ENCODE measurements at places on chromosomes 11 and 22.

DNA sequence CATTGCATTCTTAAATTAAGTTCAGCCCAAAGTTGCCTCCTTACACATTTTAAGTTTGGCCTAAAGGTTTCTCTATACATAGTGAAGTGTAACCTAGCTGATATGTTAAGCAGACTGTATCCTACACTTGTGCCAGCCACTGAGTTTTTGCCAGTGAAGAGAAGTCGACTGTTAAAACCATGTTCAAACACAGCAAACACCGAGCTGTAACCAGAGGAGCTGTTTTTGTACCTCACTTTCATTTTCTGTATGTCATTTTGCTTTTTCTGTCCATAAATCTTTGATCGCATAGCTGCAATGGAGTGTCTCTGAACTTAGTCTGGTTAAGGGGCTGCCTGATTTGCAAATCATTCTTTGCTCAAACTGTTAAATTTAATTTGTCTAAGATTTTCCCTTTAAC is 403.7 kb downstream of the LUZP2 start:
- DNase-seq: no peak

- DNase-seq: no peak
Observed at GRCh38 chr11:68503792-68504191, 43.2 kb downstream of the PPP6R3 start.

- no peak for DNase-seq
Observed at GRCh38 chr11:110160016-110160415, 66.8 kb downstream of the ZC3H12C start.

GRCh38 chr11:108498816-108499408 is 728 bp upstream of the POGLUT3 start:
- DNase-seq: peak; percentile 14

- no peak for DNase-seq
Observed at GRCh38 chr22:26401726-26402125, 27.3 kb upstream of the ASPHD2 start.

GRCh38 chr22:32695451-32695891 is 106.0 kb upstream of the TIMP3 start:
- no peak for DNase-seq

- DNase-seq: no peak
Observed at GRCh38 chr11:116421529-116422185, 351.1 kb downstream of the BUD13 start.

DNA sequence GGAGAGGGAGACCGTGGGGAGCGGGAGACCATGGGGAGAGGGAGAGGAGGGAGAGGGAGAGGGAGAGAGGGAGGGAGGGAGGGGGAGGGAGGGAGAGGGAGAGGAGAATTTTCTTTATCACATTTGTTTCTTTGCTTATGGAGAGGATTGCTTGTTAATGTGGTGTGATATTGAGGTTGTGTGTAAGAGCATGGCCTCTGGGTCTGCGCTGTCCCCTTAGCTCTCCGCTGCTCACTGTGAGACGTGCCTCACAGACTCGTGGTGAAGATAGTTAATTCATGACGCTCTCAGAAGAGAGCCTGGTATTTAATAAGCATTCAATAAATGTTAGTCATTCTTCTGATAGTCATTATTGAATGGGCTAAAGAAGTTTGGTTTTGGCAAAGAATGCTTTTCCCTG is 26.2 kb downstream of the PPFIA1 start:
- DNase-seq: no peak

GRCh38 chr22:23688571-23688970 is 2.2 kb upstream of the RGL4 start:
- no peak for DNase-seq

Data from activated CD8-positive, alpha-beta memory T cell treated with anti-CD3 and anti-CD28 coated beads, Interleukin-2, amount 50 U/mL, for 4 hours (primary cell).